Epithelial cell of prostate (primary cell): ENCODE measurements at places on chromosomes 5 and 9.

DNA sequence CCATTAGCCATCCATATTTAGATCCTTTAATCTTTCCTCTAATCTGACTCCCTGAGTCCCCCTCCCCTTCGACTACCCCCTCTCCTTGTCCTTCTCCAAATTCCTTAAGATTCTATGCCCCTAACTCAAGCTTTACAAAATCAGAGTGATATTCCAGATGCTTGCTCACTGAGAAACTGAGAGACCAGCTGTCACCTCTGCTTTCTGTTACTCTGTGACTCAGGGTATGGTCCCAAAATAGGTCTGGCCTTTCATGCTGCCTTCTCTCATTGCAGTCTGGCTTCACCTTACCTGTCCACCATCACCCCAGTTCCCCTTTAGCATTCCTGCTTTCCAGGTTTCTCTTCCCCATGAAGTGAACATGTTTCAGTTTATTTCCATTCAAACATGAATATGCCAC is 383.3 kb upstream of the SLC30A5 start:
- no peak for DNase-seq

DNA sequence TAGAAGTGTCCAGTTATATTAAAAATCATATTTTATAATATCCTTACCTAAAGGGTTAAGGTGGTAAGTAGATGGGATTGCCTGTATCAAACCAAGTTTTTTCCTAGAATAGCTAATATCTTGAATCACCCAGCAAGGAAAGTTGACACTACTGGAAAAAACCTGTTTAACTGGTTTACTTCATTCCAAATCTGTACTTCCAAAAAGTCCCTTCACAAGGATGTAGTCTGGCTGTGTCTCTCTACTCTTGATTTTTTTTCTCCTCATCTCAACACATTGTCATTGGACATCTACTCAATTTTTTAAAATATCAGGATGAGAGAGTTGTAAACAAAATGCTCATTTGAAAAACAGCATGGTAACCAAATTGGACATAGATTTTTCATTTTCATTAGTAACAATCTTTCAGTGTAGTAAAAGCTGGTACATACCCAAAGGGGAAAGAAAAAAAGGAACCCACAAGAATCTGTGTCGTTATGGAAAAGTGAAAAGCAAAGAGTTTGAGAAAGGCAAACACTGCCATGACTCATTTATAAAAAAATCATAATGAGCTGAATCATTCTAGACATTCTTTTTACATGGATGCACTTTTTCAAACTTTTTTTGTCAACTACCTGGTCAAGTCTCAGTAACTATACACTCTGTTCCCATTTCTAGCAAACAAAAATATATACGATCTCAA is 173.5 kb downstream of the GLIS3 start:
- no peak for DNase-seq

- no peak for DNase-seq
These were observed 373 bp upstream of the PHYKPL start for GRCh38 chr5:178232920-178233429.

- no peak for DNase-seq
These were observed 82.6 kb downstream of the CETN3 start for GRCh38 chr5:90326995-90327394.

DNA sequence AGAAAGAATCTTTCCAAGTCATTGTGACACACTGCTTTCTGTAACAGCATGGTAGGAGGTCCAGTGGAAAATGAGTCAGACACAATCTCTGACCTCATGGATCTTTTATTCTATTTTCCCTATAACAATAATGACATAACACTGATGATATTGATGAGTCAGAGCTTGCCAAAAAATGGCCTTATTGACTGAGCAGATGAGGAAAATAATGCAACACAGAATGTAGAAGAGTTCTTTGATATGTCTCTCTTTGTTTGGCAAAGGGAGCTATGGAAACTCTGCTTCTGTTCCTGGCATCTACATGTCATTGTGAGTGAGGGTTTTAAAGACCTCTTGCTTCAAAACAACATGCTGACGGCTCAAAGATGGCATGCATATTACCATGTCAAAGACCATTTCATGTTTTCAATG is 443.1 kb upstream of the ZNF608 start:
- no peak for DNase-seq

DNA sequence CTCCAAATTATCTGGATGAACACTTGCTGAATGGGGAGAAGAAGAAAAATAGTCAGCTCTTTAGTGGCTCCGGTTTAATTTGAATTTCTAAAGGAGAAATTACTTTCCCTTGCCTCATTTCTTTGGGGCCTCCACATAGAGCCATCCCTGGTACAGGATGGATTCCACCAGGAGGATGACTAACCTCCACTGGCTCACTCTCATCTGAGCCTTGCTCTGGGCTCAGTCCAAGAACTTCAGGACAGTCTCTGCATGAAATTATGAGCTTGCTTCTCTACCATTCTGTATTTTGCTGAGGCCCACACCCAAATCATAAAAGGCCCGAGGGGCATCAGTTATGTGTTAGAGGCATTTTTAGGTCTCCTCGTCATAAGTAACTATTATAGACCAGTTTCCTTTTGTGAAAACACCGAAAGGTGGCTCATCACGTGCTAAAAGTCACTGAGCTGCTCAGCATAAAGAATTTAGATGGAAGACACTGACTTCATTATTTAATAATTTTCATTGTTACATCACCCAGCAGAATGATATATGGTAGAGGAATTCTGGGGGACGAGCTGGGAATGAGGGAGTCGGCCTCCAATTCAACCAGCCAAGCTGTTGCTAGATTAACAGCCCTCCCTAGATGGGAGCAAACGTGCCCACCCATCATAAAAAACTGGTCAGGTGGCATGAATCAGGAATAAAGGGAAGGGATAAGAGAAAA is 222.1 kb downstream of the TARS1 start:
- DNase-seq, result no peak

DNA sequence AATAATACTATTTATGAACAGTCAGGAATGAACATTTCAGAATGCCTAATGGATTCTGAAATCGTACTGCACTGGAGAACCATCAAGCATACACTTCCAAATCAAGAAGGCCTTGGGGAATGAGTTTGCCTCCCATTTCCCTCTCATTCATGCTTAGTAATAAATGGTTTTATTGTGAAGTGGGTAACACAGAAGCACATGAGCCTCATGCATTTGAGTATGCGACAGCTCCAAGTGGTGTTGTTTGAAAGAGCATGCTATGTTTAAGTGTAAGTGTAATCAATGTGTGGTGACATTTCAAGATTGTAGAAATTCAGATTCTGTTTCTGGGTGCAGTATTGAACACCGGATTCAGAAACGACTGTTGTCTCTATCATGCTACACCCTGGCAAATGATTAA is 60.0 kb downstream of the SGCD start:
- no peak for DNase-seq

GRCh38 chr5:163408311-163408923 is 29.0 kb upstream of the CCNG1 start:
- no peak for DNase-seq

- no peak for DNase-seq
These were observed 26.1 kb downstream of the AP3B1 start for GRCh38 chr5:78268356-78268755.

DNA sequence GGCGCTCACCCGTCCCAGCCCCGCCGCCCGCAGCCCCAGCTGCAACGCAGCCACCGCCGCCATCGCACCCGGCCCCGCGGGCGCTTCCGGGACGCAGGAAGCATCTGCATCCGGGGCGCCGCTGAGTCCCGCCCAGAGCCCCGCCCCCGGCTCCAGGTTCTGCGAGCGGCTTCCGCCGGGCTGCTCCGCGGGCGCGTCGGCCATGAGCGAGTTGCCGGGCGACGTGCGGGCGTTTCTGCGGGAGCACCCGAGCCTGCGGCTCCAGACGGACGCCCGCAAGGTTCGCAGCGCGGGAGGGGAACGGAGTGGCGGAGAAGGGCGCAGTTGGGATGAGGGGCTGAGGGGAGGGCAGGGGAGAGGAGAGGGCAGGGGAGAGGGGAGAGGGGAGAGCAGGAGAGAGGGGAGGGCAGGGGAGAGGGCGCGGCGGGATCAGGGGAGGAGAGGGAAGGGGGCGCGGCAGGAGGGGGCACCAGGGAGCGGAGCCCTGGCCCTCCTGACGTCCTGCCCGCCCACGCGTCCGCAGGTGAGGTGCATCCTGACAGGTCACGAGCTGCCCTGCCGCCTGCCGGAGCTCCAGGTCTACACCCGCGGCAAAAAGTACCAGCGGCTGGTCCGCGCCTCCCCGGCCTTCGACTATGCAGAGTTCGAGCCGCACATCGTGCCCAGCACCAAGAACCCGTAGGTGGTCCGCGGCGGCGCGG is at the start of the genes SURF1 and SURF2:
Gene SURF1 (minus strand): TSS at position 97 of the 701 bp plus-strand sequence. CDS start 34 bp downstream, at position 63.
Gene SURF2 (plus strand): TSS at position 160 of the 701 bp plus-strand sequence. CDS start 43 bp downstream, at position 203.
- DNase-seq, result no peak

DNA sequence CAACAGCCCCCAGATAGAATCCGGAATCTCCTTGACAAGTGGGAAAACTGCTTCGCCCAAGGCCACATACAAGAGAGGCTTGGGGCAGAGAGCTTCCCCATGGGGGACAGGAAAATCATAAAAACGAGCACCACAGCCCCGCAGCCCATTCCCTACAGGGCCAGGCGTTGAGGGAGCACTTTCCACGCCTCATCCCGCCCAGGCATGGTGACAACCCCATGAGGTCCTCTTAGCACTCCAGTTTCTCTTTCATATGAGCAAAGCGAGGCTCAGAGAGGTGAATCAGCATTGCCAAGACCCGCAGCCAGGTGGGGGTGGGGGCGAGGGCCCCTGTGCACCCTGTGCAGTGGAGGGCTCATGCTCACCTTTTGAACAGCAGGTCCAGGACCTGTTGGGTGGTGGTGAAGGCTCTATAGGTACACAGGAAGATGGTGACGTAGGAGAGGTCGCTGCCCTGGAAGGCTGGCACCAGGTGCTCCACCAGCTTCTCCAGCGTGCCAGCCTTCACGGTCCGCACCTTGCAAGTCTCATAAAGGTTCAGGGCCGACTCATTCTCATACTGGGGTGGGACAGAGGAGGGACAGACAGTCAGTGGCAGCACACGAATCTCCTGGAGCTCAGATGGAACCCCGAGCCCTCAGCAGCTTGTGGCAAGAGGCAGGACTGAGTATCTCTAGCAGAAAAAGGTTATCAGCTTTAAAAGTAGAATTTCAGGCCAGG is 10.9 kb downstream of the RALGDS start:
- DNase-seq, result no peak

DNA sequence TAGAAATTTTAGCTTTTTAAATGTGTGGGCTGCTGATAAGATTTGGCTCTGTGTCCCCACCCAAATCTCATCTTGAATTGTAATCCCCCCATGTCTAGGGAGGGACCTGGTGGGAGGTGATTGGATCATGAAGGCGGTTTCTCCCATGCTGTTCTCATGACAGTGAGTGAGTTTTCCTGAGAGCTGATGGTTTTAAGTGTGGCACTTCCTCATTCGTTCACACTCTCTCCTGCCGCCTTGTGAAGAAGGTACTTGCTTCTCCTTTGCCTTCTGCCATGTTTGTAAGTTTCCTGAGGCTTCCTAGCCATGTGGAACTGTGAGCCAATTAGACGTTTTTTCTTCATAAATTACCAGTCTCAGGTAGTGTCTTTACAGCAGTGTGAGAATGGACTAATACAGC is 127.8 kb upstream of the MVB12B start:
- DNase-seq, result no peak

GRCh38 chr5:113232221-113232620 is 202.6 kb downstream of the TSSK1B start:
- DNase-seq, result peak; percentile 31

- DNase-seq, result no peak
These were observed at the start of gene TDRD7 for GRCh38 chr9:97411789-97412625. TDRD7 (plus strand) TSS chr9:97412096; CDS start chr9:97428466, 16,370 bp downstream.

DNA sequence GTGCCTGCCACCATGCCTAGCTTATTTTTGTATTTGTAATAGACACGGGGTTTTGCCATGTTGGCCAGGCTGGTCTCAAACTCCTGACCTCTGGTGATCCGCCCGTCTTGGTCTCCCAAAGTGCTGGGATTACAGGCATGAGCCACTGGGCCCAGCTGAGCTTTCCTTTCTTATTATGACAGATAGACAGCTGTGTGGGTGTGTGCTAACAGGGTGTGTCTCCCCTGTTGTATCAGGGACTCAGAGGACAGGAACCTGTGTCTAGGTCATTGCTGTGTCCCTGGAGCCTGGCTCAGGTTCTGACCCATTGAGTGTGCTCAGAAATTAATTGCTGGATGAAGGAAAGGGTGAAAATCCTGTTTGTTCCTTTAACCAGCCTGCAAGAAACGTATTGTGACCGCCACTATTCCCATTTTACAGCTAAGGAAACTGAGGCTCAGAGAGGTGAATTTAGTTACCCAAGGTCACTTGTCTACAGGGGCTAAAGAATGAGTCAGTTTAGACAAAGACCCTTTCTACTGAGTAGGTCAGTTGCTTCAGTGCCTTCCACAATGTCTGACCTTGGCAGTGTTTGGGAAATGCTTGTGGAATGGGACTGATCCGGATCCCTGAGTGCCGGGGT is 16.8 kb downstream of the NCS1 start:
- no peak for DNase-seq

DNA sequence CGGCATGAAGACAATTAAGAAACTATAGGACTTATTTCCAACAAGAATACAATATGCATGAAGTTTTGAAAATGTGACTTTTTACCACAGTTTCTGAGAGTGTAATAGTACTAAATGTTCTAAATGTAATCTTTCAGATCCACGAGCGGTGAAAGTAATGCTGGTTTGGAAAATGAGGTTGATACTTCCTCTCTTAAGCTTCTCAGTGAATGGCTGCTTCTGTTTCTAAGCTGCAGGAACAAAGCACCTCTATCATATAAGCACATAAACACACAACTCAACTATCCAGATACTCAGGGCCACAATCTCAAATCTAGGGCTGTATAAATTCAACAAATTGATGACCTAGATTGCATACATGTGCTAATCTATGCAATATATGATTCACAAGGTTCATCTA is 78.3 kb downstream of the LIFR start:
- no peak for DNase-seq

- no peak for DNase-seq
These were observed 216.2 kb downstream of the PTPRD start for GRCh38 chr9:10396615-10397014.

DNA sequence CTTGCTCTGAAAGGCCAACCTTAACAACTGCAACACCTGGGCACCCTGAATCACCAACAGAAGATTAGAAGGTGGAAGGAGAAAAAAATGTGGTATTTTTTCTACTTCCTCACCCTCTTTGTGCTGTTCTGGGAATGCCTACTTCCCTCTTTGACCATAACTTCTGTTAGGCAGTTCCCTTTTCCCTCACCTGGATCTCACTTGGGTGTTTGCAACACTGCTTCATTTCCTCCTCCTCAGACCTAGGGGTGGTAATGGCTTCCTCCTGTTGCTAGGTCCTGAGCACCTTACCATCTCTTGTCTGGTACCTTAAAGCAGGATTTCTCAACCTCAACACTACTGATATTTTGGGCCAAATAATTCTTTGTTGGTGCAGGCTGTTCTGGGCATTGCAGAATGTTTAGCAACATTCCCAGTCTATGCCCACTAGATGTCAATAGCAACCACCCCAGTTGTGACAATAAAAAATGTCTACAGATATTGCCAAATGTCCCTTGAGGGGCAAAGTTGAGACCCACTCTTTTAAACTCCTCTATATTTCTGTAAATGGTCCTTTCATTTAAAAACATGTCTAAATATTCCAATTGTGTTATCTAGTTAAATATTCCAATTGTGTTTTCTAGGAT is 300.0 kb upstream of the VLDLR start:
- no peak for DNase-seq

GRCh38 chr9:89757776-89758528 is 153.1 kb downstream of the GADD45G start:
- no peak for DNase-seq
